ENCODE measurements at places on chromosomes 12 and 14.

DNA sequence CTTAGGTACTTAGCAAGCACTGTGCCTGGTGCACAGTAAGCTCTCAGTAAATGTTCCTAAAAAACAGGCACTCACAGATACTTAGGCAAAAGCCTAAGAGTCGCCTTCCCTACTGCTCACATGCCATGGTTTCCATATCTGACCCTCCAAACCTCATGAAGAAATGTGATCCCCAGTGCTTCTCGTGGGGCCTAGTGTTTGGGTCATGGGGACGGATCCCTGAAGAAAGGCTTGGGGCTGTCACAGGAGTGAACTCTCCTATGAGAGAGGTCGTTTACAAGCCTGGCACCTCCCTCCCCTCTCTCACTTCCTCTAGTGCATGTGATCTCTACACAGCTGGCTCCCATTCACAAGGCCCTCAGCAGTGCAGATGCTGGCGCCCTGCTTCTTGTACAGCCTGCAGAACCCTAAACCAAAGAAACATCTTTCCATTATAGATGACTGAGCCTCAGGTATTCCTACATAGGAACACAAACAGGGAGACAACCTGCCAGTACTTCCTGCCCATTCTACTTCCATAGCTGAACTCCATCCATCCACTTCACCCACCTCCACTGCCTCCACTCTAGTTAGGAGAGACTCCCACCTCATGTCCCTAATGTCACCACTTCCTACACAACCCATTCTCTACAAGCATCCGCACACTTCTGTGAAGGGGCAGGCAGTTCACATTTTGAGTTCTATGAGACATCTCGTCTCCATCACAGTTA, 2.9 kb downstream of the SLC15A4 start:
- no peak overlapping the region for H3K4me3 ChIP-seq
- no peaks in the 10 kb centered on the region for H3K36me3 ChIP-seq
- peaks cover 14% of the 10 kb centered on the region for H3K4me1 ChIP-seq
- no peaks in the 10 kb centered on the region for H3K27me3 ChIP-seq
- no peak for DNase-seq

- H3K4me3 ChIP-seq: no peak overlapping the region
- H3K4me1 ChIP-seq: no peaks in the 10 kb centered on the region
- no peak for DNase-seq
- no peaks in the 10 kb centered on the region for H3K27me3 ChIP-seq
Observed at GRCh38 chr12:62006076-62006732, 254.0 kb upstream of the USP15 start.

GRCh38 chr14:95543021-95543420, 8.2 kb downstream of the GLRX5 start:
- no peak for DNase-seq
- no peaks in the 10 kb centered on the region for H3K36me3 ChIP-seq
- H3K4me1 ChIP-seq: no peaks in the 10 kb centered on the region
- no peak overlapping the region for H3K4me3 ChIP-seq

DNA sequence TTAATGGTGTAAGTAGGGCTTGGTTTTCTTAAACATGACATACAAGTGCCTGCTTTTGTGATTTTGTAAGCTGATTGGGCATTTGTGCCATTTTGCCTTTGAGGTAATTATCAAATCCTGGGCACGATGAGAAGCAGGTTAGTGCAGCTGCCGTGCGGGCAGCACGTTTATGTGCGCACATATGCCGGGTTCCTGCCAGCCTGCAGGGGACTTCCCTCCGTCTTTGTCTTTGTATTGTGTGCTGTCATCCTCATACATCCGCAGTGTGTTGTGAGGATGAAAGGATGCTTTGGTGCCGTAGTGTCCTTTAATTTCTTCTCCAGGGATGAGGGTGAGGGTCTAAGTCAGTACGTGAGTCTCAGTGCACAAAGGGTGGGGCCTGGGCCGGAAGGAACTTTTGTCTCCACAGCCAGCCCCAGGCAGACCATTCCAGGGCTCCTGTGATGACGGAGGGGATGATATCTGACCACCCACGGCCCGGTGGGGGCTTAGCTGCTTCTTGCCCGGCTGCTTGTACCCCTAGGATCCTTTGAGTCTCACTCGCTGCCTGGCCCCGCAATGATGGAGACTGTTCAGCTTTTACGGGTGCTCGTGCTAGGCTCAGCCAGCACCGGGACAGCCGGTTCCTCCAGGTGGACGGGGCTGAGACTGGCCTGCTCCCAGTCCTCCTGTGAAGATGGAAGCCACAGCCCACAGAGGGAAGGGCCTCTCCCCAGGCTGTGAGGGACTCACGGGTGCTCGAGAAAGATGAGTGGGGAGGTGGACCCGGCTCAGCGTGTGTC, 54.6 kb downstream of the ADGRD1 start:
- H3K4me3 ChIP-seq: no peak overlapping the region
- H3K27ac ChIP-seq: no peak overlapping the region
- H3K36me3 ChIP-seq: no peaks in the 10 kb centered on the region
- no peak for DNase-seq
- no peaks in the 10 kb centered on the region for H3K4me1 ChIP-seq

GRCh38 chr12:28550757-28551704, 360.8 kb downstream of the CCDC91 start:
- no peak overlapping the region for H3K27ac ChIP-seq
- H3K27me3 ChIP-seq: no peaks in the 10 kb centered on the region
- no peak for DNase-seq

DNA sequence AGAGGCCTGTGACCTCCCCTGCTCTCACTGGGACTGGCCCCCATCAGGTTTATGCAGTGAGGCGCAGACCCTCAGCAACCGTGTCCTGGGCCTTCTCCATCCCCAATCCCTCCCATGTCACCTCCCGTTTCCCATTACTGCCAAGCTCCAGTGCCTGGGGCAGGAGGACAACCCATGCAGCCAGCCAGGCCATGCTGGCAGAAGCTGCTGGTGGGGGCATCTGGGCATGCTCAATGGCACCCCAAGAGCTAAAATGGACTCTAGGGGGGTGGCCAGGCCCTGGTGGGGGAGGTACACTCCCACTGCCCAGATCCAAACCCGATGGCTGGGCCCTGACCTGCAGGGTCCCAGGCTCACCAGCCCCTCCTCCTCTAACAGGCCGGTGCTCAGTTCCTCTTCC, 20.5 kb upstream of the GPR132 start:
- H3K4me1 ChIP-seq: peaks cover 19% of the 10 kb centered on the region
- no peaks in the 10 kb centered on the region for H3K27me3 ChIP-seq
- DNase-seq: no peak

DNA sequence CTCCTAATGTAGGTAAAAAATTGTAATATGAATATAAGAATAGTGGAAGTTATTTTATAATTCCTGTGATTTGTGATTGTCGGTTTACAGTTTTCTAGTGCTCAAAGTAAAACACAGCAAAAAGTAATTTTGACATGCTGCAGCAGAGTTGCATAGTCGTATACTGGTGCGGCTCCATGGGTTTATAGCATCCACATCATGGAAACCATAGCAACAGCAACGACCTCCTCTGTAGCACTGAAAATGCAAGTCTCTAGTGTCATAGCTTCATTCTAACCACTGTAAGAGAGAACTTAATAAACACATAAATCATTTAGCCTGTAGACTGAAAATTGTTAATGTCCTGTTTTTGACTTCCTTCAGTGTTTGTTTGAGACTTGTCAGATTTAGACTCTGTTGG, 574.3 kb downstream of the KCNH5 start:
- no peak overlapping the region for H3K4me3 ChIP-seq
- no peaks in the 10 kb centered on the region for H3K4me1 ChIP-seq
- no peaks in the 10 kb centered on the region for H3K27me3 ChIP-seq
- DNase-seq: no peak

DNA sequence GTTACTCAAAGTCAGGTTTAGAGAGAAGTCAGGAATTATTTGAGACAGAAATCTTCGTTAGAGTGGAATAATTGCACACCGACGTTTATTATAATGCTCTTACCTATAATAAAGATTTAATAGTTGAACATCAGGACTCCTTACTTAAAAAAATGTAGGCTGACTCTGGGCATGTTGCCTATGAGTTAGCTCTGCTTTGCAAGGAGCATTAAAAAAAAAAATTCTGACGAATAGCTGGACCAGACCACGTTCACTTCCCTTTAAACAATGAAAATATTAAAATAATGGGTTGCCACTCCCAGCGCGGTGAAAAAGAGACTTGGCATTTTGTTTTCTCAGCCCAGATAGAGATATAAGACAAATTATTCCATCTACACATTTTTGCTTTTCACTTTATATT, 574 bp upstream of the FANCM start:
- H3K36me3 ChIP-seq: no peaks in the 10 kb centered on the region
- H3K4me1 ChIP-seq: peaks cover 9% of the 10 kb centered on the region
- DNase-seq: no peak
- peak overlapping the region; percentile 95 for H3K4me3 ChIP-seq
- H3K27me3 ChIP-seq: no peaks in the 10 kb centered on the region

GRCh38 chr12:100858656-100859055, 64.1 kb downstream of the ANO4 start:
- no peak for DNase-seq
- H3K4me1 ChIP-seq: no peaks in the 10 kb centered on the region
- H3K36me3 ChIP-seq: no peaks in the 10 kb centered on the region
- no peak overlapping the region for H3K4me3 ChIP-seq
- no peaks in the 10 kb centered on the region for H3K27me3 ChIP-seq

DNA sequence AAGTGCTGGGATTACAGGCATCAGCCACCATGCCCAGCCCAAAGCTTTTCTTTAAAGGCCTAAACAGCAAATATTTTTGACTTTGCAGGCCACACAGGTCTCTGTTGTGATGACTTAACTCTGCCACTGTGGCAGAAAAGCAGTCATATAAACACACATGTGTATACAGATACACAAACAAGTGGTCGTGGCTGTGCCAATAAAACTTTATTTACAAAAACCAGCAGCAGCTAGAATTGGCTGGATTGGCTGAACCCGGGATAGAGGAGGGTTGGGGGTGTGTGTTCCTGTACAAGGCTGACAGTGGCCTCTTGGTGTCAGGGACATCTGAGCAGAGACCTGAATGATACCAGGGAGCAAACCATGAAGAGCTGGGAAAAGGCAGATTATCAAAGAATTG, 95.6 kb downstream of the NCOR2 start:
- H3K4me1 ChIP-seq: peaks cover 3% of the 10 kb centered on the region
- peaks cover 26% of the 10 kb centered on the region for H3K36me3 ChIP-seq
- H3K4me3 ChIP-seq: no peak overlapping the region
- DNase-seq: no peak
- no peak overlapping the region for H3K27ac ChIP-seq
- no peaks in the 10 kb centered on the region for H3K27me3 ChIP-seq

DNA sequence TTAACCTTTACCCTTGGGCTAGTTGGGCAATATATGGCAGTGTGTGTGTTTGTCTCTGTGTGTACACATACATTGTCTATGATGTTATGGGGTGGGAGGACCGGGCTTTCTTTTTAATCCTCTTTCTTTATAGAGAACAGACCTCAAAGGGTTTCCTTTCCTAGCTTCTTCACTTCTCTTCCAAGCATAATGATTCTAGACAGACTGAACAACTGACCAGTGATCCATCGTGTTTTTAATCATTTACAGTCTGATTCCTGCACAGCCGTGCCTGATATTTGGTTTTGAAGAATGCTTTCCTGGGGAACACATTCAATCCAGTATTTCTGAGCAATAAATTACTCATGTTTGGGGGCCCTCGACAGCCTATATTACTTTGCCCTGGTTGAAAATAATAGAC, 481.1 kb upstream of the DCN start:
- no peaks in the 10 kb centered on the region for H3K36me3 ChIP-seq
- no peak for DNase-seq
- no peak overlapping the region for H3K27ac ChIP-seq
- H3K4me3 ChIP-seq: no peak overlapping the region

DNA sequence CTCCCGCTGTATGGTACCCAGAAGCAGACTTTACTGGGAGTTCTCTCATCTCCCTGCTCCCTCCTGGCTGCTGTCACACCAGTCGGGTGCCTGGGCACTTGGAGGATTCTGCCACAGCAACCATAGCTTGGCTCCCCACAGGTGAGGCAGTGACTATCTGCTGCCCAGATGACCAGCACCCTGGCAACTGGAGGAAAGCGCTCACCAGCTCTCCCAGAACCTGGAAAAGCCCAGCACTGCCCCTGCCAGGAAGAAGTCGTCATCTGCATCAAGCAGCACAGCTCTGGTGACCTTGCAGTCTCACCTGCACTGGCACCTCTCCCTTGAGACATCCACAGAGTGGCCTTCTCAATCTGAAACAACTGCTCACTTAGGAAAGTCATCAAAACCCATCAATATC, 31.9 kb upstream of the TC2N start:
- H3K4me3 ChIP-seq: no peak overlapping the region
- H3K4me1 ChIP-seq: no peaks in the 10 kb centered on the region
- DNase-seq: no peak
- no peaks in the 10 kb centered on the region for H3K27me3 ChIP-seq
- no peak overlapping the region for H3K27ac ChIP-seq
- H3K36me3 ChIP-seq: no peaks in the 10 kb centered on the region

DNA sequence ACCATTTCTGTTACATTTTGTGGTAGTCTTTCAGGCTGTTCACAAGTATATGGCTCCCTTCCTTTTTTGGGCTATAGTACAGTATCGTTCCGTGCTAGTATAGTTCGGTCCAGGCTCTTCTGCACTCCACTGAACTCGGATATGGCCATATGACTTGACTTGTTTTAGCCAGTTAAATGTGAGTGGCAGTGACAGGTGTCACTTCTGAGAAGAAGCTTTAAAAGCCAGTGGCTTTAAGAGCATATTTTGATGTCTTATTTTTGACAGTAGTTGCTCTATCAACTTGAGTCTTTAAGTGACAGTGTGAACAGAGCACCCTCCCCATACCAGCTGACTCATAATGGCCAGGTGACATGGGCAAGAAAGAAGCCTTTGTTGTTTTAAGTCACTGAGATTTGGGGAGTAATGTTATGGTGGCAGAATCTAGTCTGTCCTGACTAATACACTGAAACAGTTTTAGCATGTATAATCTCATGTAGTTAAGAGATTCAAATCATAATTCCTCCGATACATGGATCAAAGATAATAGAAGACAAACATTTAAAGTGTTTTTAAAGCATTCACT, 64.6 kb downstream of the ANO4 start:
- DNase-seq: no peak
- no peaks in the 10 kb centered on the region for H3K27me3 ChIP-seq
- H3K4me3 ChIP-seq: no peak overlapping the region
- H3K27ac ChIP-seq: no peak overlapping the region
- no peaks in the 10 kb centered on the region for H3K4me1 ChIP-seq

DNA sequence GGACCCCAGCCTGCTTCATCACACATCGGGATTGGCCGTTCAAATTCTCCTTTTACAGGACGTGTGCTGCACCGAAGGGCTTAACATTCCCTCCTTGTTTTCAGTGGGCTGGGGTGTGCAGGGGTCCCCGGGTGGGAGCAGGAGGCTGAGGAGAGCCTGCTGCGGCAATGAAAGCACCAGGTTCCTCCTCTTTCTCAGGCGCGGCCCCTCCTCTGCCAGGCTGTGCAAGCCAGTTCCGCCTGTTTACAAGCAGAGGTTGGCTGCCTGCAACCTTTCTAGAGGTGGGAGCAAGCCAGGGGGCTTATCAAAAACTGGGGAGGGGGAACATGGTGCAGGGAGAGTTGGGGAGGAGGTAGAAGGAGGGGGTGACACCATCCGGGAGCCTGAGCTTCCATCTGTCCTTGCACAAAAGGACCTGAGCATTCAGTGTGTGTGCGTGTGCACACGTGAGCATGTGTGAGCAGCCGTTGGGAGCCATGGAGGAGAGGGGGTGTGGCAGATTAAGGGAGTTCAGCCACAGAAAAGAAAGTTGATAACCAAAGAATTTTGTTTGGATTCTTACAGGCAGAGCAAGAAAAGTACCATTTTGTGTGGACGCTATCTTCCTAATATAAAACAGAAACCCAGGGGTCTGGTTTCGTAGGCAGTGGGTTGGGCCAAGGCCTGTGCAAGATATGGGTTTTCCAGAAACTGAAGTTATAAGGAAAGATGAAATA, 108.8 kb upstream of the RFLNA start:
- H3K4me1 ChIP-seq: no peaks in the 10 kb centered on the region
- H3K27ac ChIP-seq: no peak overlapping the region
- H3K4me3 ChIP-seq: no peak overlapping the region
- no peaks in the 10 kb centered on the region for H3K36me3 ChIP-seq

All from effector memory CD4-positive, alpha-beta T cell (primary cell).